ENCODE measurements at places on chromosomes 3 and 15.

GRCh38 chr3:41329881-41330280 lies 130.6 kb downstream of the CTNNB1 start:
- no peak for DNase-seq

- DNase-seq: no peak
These were observed 12.3 kb downstream of the NUDT16 start for GRCh38 chr3:131393868-131394267.

- DNase-seq: no peak
These were observed 218.7 kb upstream of the CHRNA7 start for GRCh38 chr15:31811641-31812040.

DNA sequence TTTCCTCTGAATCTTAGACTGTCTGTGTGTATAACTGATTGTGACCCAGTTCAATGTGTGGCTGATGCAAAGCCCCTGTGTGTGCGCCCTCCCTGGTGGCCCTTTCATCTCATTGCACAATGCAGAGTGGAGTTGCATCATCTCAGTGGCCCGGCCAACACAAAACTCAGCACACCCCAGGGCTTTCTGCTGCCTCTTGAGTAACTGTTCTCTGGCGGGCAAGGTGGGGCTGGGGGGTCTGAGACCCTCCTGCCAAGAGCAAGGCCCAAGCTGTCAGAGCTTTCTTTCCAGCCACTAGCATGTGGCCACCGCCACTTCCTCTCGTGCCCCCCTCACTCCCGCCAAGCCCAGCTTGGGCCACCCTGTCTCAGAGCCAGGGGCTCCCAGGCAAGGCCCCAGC lies 80.7 kb upstream of the ALDH1L1 start:
- no peak for DNase-seq

GRCh38 chr3:156449710-156450574 lies 105.0 kb downstream of the SSR3 start:
- DNase-seq: no peak

DNA sequence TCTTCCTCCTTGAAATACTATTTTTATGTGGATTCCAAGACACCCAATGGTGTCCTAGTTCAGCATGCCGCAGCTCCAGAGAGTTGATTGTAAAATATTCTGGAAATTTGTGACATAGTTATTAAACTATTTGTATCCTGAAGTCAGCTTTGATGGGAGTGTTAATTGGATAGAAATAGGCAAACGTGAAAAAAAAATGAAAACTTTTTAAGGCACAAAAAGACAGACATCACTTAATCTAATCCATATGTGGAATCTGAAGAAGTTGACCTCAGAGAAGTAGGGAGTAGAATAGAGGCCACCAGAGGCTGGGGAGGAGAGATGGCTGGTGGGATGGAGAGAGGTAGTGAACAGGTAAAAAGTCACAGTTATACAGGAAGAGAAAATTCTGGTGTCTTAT lies 704.2 kb downstream of the ROBO1 start:
- DNase-seq: no peak

GRCh38 chr3:13580256-13581023 lies 31.5 kb downstream of the FBLN2 start:
- DNase-seq: no peak

DNA sequence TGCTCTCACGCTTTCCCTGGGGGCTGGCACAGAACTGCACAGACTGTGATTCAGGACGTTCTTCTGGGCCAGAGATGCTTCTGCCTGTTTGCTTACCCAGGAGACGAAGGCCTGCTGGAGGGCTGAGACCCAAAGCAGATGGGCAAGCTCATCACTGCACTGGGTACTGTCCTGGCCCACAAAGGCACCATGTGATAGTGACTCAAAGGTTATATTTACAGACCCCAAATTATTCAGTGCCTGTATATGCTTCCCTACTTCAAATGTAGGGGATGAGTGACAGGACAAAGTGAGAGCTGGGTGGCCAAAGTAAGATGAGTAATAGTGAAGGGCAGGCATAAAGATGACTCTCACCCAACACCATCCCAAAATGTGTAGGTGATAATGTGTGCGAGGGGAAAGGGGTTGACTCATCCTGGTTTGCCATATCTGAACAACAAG lies 127.4 kb downstream of the WDR76 start:
- no peak for DNase-seq

GRCh38 chr3:52645549-52645948 lies 40.2 kb downstream of the PBRM1 start:
- no peak for DNase-seq

DNA sequence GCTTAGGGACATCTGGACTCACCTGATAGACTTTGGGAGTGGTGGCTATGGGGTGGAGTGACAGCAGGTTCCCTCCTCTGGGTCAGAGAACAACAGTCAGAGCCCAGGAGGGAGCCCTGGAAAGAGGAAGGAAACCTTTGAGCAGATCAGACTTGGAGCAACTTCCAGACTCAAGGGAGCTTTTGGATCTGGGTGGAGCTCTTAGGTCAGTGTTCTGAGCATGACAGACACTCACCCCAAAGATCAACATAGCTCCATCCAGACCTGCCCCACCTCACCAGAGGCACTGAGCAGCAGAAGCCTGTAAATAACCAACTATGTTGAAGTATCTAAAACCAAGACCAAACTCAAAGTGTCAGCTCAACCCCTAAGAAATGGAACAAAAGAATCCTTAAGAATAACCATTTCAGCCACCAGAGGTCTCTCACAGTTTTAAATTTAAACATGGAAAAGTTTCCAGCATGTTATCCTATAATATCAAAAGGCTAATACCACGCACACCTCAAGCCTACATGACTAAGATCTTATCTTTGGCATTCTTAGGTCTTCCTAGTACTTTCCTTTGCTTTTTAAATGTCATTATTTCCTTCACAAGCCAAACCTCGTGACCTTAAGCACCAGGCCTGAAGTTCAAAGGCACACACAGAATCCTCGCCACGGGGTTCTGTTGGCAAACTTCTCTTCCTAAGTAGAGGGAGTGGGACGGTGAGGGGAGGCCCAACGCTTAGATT lies 56.4 kb downstream of the UMPS start:
- DNase-seq: no peak

DNA sequence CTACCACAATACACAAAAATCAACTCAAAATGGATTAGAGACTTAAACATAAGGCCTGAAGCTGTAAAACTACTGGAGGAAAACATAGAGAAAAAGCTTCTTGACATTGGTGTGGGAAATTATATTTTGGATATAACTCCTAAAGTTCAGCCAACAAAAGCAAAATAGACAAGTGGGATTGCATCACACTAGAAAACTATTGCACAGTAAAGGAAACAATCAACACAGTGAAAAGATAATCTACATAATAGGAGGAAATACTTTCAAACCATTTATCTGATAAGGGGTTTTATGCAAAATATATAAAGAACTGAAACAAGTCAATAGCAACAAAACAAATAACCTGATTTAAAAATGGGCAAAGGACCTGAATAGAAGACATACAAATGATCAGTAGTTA lies 37.6 kb upstream of the TP63 start:
- no peak for DNase-seq

GRCh38 chr3:190533511-190534281 lies 19.8 kb downstream of the IL1RAP start:
- peak; percentile 24 for DNase-seq

DNA sequence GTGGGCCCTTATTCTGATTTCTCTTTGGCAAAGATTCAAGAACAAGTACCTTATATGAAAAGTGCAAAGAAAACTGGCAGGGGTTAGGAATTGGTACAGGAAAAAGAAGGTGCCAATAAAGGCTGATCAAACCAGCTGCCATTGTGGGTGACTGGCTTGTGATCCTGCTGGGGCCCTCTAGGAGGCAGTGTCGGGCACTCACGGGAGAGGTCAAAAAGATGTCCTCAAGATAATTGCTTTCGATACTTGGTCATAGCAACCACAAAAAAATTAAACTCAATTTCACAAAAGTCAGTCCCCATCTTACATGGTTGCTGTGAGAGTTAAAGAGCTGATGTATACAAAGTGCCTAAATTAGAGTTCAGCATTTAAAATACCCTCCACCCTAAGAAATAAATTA lies 31.0 kb upstream of the CAV3 start:
- DNase-seq: no peak

GRCh38 chr15:48472756-48473155 lies 141.5 kb downstream of the DUT start:
- DNase-seq: no peak

DNA sequence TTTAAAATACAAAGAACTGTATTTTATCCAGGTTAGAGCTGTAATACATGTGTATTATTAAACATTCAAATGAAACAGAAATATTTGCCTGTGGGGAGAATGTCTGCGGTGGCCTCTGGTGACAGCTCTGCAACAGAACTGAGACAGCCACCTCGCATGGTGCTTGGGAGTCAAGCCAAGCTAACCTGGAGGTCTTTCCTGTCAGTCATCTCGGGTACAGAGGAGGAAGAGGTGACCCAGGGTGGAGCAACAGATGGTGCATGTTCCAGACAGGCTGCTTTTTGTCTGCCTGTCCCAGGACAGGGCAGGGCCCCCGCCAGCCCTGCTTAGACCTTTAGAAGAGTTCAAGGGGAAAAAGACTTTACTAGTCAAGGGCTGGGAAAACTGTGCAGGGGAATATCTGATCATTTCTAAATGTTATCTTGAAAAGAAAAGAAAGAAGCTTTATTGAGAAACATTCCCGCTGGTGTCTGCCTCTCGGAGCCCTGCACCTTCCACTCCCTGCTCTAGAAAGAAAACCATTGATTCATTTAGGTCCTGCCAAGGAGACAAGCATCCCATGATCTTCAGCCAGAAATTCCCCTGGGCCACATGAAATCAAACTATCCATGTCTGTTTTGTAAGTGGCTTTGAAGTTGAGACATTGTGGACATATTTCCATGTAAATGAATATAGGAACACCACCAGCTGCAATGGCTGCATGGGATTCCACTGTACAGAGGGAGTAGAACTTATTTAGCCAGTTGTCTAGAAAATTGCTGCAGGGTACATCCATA lies 5.5 kb upstream of the NR2E3 start:
- no peak for DNase-seq

DNA sequence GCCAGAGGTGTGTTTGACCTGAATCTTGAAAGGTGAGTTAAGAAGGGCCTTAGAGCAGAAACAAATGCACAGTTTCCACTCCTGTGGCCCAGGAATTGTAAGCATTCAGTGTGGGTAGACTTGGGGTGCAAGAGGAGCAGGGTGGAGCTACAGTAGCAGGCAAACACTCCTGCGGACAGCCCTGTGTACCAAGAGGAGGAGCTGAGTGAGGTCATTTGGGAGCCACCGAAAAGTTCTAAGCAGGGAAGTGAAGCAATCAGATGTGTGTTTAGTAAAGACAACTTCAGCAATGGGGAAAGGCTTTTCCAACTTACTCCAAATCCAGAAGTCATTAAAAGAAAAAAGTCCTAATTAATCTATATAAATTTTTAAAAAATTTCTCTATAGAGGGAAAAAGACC lies 99.3 kb downstream of the ARHGEF26 start:
- DNase-seq: no peak

DNA sequence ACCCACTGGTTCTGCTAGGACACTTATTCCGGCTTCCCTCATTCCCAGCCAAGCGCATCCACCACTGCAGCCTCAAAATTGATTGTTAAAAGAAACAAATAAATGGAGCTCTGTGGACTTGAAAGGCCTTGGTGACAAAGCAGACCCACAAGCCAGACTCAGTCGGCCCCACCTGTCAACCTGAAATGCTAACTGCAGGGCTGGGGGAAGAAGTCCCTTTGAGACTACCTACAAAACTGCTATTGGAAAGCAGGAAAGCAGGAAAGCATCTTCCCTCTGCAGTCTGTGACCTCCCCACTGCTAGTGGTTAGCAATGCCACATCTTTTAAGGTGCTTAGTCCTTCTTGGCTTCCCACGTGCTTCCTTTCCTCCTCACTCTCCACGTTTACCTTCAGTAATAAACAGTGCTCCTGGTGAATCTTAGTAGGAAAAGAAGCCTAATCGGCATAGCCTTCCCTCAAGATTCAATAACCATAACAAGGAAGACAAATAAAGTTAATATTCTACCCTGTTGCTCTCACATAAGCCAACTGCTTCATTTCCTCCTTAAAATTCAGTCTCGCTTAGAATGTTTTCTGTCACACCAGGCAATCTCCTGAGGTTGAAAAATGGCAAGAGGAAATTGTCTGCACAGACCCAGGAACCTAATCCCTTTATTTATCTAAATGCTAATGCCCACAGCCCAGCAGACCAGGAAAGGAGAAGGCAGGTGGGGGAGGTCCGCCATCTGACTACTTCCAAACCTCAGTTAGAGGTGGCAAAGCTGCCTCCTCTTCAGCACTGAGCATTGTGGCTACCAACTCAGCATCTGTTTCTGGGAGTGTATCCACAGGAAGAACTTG lies 296.2 kb downstream of the NEK10 start:
- no peak for DNase-seq

GRCh38 chr3:134378818-134379217 lies 4.6 kb upstream of the AMOTL2 start:
- DNase-seq: no peak

GRCh38 chr3:66803721-66804695 lies 194.1 kb upstream of the KBTBD8 start:
- DNase-seq: no peak

GRCh38 chr3:38524141-38524739 lies 28.1 kb downstream of the EXOG start:
- DNase-seq: no peak

DNA sequence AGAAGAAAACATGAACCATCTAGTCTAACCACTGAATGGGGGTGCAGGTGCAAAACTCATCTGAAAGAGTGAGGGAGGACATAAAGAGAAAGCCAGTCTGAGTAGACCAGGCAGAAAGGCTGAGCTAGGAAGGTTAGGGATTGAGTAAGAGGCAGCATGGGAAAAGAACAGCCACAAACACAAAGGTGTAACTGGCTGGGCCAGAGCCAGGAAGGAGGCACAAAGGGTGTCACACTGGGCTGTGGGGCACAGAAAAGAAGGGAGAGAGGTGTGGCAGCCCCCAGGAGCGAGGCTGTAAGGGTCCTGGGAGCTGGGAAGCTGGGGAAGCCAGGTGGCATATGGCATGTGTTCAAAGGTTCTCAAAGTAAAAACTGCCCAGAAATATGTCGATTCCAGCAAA lies 18.7 kb downstream of the IGSF11 start:
- no peak for DNase-seq

GRCh38 chr3:71341721-71342120 lies 241.8 kb downstream of the FOXP1 start:
- no peak for DNase-seq

DNA sequence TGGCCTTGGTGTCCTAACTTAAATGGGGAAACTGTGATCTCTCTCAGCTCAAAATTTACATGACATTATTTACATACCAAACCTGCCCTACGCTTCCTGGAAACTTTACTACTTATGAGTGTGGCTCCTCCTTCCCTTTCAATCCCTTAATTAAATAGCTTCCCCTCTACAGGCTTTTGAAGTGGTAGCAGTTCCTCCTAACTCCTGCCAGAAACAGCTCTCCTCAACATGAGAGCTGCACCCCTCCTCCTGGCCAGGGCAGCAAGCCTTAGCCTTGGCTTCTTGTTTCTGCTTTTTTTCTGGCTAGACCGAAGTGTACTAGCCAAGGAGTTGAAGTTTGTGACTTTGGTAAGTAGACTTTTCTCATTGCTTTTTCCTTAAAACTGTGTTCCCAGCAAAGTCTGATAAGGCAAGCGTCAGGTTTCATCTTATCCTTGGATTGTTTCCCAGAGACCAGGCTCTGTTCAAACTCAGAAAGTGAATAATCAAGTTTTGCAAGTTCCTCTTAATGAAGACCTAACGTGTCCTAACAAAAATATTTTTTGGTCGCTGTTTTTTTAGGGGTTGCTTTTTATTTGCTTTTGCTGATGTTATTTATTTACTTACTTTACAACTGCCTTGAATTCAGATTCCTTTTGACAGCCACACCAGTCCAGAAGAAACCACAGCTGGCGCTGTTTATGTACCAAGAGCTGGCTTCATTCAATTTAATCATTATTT lies at the start of gene ACP3:
TSS of gene ACP3 (plus strand) at position 179 of the 720 bp plus-strand sequence. CDS start at position 229, 50 bp downstream.
- DNase-seq: no peak

GRCh38 chr3:85475346-85475745 lies 516.6 kb downstream of the CADM2 start:
- no peak for DNase-seq

Measured in 8988T (cell line).